ENCODE measurements at places on chromosomes 12 and 14.

DNA sequence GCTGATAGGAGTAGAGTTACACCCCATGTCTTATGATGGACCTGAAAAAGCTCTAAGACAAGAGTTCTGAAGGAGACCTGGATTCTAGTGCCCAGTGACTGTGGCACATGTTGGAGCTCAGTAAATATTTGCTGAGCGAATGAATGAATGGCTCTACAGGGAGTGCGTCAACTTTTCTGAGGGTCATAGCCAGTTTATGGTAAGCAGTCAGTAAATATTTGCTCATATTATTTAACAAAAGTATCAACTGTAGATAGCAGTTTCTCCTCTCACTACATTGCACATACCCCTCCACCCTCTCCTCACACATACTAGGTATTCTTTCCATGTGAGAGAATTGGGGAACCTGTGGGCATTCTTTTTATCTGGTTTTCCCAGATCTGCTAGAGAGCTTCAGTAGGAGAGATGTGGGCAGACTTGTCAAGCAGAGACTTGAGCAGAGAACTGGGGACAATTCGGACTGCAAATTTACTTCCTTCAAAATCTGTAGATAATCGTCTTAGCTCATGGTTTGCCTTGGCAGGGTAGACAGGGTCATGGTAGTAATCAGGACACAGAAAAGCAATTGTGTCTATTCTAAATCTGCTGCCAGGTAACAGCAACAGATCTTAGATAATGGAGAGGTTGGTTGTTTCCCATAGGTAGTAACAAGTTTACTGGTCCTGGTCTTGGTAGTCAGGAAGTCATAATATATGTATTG, 5.7 kb downstream of the SLC4A8 start:
- H3K27ac ChIP-seq = no peak overlapping the region
- peaks cover 5% of the 10 kb centered on the region for H3K4me1 ChIP-seq
- H3K4me3 ChIP-seq = no peak overlapping the region
- no peak for DNase-seq

- no peak for DNase-seq
- H3K36me3 ChIP-seq = no peaks in the 10 kb centered on the region
- no peaks in the 10 kb centered on the region for H3K4me1 ChIP-seq
- no peak overlapping the region for H3K27ac ChIP-seq
- H3K4me3 ChIP-seq = no peak overlapping the region
Observed at GRCh38 chr12:132386926-132387497, 57.6 kb upstream of the GALNT9 start.

GRCh38 chr14:75977582-75977943, 4.2 kb downstream of the TGFB3 start:
- no peaks in the 10 kb centered on the region for H3K36me3 ChIP-seq
- H3K4me1 ChIP-seq = peaks cover 31% of the 10 kb centered on the region
- H3K27ac ChIP-seq = no peak overlapping the region
- no peak for DNase-seq
- no peaks in the 10 kb centered on the region for H3K27me3 ChIP-seq

GRCh38 chr12:5191803-5192538, 148.3 kb downstream of the KCNA5 start:
- DNase-seq = no peak
- no peaks in the 10 kb centered on the region for H3K4me1 ChIP-seq
- no peak overlapping the region for H3K4me3 ChIP-seq
- H3K36me3 ChIP-seq = no peaks in the 10 kb centered on the region

DNA sequence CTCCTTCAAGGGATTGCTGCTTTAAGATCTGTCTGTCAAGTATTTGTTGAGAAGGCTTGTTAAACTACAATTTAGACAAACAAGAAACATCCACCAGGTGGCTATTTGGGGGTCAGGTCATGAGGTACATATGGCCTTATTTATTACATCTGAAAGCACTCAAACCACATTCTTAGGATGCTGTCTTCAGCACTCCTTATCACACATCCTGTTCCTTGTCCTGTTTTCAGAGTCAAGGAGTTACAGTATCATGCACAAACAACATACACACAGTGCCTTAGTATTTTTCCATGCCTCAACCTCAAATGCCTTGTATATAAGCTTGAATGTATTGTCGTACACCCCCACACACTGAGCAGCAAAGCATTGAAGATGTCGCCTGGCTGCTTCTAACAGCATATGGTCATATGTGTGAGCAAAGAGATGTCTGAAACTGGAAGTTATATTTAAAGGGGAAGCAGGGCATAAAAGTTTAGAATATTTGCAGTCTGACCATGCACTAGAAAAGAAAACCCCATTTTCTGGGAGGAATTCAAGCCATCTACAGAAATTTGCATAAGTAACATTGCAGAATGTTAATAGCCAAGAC, 83.8 kb downstream of the KCNMB4 start:
- H3K36me3 ChIP-seq = peaks cover 5% of the 10 kb centered on the region
- DNase-seq = no peak
- H3K27ac ChIP-seq = no peak overlapping the region

- no peaks in the 10 kb centered on the region for H3K36me3 ChIP-seq
- H3K4me1 ChIP-seq = peaks cover 32% of the 10 kb centered on the region
- H3K27ac ChIP-seq = no peak overlapping the region
- no peak overlapping the region for H3K4me3 ChIP-seq
- DNase-seq = no peak
- peaks cover 27% of the 10 kb centered on the region for H3K27me3 ChIP-seq
Observed at GRCh38 chr12:124685689-124686369, 118.4 kb upstream of the NCOR2 start.

DNA sequence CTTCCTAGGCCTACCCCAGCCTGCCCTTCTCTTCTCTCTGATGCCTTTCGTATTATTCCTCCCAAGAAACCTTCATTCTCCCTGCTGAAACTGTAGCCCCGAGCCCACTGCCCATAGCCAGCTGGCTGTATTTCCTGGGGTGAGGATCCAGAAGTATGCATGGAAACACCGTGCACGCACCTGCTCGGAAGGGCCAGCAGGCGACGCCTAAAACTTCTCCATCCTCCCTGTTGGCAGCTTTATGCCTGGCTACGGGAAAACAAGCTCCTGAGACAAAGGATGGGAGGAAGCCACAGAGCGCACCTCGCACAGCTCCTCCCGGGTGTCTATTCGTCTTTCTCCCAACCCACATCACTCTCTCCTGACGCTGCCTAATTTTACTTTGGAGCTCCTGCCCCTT, 69.0 kb upstream of the CAPRIN2 start:
- H3K27ac ChIP-seq = no peak overlapping the region
- H3K36me3 ChIP-seq = no peaks in the 10 kb centered on the region
- H3K4me1 ChIP-seq = peaks cover 18% of the 10 kb centered on the region
- peak overlapping the region; percentile 75 for H3K4me3 ChIP-seq

DNA sequence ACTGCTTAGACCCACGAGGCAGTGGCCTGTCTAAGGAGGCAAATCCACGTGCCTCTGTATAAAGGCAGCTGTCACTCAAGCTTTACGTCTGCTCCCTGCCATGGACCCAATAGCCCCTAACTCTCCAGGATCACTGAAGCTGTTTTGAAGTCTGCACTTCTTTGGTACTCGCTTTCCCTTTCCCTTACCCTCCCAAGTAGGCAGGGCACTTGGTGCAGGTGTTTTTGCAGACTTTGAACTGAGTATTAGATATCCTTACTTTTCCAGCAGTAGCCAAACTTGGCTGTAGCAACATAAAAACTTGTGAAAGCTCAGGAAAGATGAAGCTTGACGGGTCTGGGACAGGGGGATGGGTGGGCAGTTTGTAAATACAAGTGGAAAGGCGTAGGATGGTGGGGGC, 17.8 kb upstream of the OR6S1 start:
- no peaks in the 10 kb centered on the region for H3K36me3 ChIP-seq
- peaks cover 24% of the 10 kb centered on the region for H3K4me1 ChIP-seq
- H3K27me3 ChIP-seq = peaks cover 53% of the 10 kb centered on the region
- H3K4me3 ChIP-seq = no peak overlapping the region
- no peak overlapping the region for H3K27ac ChIP-seq

DNA sequence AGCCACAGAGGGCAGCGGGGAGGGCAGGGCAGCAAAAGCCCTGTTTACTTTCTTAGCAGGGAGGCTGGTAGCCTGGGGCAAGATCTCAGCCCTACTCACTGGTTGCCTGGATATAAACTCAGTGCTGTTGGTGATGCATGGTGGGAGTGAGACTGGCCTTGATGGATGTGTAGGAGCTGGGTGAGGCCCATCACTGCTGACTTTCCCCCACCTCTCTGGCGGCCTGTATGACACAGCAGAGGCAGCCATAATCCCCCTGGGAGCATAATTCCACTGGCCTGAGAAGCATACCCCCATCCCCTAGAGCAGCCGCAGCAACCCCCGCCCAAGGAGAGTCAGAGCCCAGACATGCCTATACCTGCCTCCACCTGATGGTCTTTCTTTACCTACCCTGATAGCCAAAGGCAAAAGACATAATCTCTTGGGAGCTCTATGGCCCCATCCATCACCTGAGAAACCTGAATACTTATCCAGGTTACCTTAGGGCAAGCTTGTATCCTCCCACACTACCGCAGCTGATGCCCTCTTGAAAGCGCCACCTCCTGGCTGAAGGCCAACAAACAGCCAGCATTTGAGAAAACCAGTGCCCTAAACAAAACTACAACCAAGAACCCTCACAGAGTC, 59.3 kb downstream of the DNAI7 start:
- DNase-seq = no peak
- no peak overlapping the region for H3K4me3 ChIP-seq
- H3K36me3 ChIP-seq = peaks cover 4% of the 10 kb centered on the region

DNA sequence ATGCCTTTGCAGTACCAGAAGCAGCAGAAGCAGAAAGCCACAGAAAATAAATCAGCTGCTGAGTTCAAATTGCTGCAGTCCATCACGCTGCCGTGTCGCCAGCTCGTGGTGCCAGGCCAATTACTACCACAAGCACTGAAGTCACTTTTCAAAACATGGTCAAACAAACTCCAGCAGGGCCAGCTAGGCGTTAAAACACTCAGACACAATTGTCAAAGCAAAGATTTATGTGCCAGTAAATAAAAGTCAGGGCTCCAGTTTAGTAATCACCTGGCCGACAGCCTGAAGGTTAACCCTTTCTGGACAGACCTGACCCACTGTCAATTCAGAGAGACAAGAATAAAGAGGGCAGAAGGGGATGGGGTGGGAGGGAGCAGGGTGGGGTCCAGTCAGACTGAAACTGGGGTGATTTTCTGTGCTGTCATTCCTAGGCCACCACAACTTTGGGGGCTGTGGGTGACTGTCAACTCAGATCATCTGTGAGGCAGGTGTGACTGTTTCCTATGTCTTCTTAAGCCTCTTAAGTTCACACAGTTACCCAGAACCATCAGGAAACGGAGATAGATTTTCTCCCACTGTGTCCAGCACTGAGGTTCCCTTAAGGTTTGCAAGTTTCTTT, 109.8 kb upstream of the FUT8 start:
- H3K36me3 ChIP-seq = no peaks in the 10 kb centered on the region
- peaks cover 2% of the 10 kb centered on the region for H3K27me3 ChIP-seq
- no peak for DNase-seq
